ENCODE measurements at places on chromosomes 3 and 15.

- DNase-seq, result no peak
Observed at GRCh38 chr3:24605511-24606028, 110.9 kb upstream of the THRB start.

DNA sequence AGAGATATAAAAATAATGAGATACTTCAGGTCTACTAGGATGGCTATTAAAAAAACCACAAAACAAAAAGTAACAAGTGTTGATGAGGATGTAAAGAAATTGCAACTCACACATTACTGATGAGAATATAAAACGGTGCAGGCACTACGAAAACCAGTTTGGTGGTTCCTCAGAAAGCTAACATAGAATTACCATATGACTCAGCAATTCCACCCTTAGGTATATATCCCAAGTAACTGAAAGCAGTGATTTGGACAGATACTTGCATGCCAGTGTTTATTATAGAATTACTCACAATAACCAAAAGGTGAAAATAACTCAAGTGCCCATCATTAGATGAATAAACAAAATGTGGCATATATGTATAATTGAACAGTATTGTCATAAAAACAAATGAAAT, 87.5 kb upstream of the MELTF start:
- DNase-seq, result no peak

- DNase-seq, result no peak
Observed at GRCh38 chr15:77753281-77753873, 120.7 kb upstream of the LINGO1 start.

GRCh38 chr15:99423186-99424130, 142.3 kb upstream of the MEF2A start:
- no peak for DNase-seq

GRCh38 chr15:38647683-38648082, 83.1 kb upstream of the RASGRP1 start:
- no peak for DNase-seq

DNA sequence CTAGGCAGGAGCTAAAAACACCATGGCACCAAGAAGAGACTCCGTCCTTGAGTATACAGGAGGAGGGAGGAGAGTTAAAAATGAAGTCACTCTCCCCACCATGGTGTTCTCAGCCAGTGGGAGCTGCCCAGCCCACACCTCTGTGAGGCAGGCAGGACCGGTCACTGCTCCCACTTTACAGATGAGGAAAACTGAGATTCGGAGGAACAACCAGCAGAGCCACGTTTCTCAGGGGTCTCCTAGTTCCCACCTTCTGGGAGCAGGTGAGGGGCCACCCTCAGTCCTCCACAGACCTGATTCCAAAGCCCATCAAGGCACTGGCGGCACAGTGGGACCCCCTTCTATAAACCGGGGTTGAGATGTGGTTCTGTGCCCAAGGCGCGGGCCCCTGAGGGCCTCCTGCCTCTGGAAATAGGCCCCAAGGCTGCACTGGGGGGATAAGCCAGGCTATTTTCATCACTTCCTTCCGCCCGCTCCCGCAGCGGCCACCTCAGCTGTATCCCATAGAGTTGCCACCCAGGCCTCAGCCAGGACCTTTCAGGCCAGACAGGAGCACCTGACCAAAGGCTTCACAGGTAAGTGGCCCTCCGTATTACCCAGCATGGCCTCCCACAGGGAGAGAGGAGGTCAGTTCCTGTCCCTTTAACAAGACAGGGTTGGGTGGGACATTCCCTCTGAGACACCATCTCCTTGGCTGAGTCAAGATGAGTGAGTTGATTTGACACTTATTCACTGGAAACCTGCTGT, at the start of gene GP9:
GP9 (plus strand) TSS at position 504 of the 747 bp plus-strand sequence. CDS start 961 bp downstream, outside the sequence.
- no peak for DNase-seq

- no peak for DNase-seq
Observed at GRCh38 chr3:45464336-45465170, 76.2 kb downstream of the LARS2 start.

DNA sequence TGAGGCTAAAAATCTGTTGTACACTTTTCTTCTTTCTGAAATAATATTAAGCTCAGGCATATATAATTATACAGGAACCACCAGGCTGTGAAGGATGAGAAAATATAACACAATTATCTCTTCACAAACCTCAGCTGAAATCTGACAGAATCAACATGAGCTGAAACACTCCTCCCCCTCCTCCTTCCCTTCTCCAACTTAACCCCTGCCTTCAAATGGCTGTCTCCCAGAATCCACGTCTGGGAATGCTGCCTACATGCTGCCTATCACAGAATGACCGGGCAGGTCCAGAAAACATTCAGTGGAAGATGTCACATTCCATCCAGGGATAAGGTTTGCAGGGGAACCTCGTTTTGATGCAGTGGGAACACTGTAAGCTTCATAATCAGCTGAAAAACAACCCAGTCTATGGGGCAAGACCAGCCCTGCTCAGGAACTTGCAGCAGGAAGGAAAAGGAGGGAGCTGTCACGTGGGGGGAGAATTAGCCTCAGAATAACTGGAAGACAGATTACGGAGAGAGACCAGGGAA, 44.0 kb upstream of the SEMA6D start:
- no peak for DNase-seq

DNA sequence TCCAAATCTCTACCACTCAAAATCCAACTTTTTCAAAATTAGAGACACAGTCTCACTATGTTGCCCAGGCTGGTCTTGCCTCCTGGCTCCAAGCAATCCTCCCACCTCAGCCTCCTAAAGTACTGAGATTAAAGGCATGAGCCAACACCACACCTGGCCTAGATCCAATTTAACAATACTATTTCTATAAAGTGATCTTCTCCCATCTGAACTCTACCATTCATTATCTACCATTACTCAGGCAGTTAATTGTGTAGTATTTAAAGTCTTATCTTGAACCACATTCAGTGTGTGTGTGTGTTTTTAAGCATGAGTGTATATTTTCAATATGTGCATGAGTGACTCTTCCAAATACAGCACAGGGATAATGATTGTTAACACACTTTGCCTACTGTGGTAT, 77.0 kb downstream of the INO80 start:
- no peak for DNase-seq

GRCh38 chr3:106795553-106795952, 581.7 kb upstream of the CCDC54 start:
- DNase-seq, result no peak

DNA sequence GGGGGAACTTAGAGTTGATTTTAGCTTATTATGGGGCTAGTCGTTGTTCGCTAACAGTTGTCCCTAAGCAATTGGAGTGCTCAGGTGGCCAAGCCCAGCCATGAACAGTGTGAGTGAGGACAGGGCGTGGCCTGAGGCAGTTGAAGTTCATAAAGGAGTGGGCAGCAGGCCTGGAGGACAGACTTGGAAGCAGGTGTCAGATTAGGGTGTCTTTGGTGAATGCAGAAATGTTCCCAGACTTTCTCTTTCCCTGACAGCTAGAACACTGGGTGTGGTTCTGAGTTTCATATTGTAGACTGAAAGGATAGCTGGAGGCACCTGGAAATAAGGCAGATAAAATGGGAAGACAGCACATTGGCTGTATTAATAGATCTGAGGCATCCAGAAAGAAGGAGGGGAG, 59.8 kb upstream of the FGD5 start:
- DNase-seq, result no peak

DNA sequence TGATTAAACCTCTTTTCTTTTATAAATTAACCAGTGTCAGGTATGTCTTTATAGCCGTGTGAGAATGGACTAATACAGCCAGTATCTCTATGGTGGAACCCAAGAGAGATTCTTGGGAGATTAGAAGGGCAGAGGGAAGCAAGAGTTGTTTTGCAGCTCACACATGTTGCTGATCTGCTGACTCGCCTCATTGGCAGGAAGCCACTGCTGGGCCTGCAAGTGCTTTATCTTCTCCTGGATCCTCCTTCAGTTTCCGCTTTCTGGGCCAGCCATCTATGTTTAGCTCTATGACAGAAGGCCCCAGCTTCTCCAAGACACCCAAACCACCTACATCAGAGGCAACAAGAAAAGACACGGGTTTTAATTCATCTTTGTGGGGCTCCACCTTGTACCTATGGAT, 23.4 kb upstream of the GALNT15 start:
- peak; percentile 66 for DNase-seq

DNA sequence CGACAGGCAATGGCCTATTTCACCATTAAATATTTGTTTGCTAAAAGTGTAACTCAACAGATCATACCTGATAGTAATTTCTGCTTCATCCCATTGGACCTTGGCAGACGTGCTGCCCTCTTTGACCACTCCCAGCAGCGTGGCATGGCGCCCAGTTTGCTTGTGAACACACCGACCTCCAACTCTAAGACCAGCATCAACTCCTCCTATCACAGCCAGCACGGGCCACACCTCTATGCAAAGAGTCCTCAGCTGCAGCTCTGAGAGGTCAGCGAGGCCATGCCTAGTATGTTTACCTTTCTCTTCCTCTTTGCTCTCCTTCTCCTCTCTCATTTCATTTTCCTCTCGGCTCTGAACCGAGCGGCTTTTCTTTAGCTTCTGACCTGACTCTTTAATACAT, 80.6 kb downstream of the FBXL22 start:
- no peak for DNase-seq

- no peak for DNase-seq
Observed at GRCh38 chr3:38088126-38089078, 48.5 kb downstream of the ACAA1 start.

DNA sequence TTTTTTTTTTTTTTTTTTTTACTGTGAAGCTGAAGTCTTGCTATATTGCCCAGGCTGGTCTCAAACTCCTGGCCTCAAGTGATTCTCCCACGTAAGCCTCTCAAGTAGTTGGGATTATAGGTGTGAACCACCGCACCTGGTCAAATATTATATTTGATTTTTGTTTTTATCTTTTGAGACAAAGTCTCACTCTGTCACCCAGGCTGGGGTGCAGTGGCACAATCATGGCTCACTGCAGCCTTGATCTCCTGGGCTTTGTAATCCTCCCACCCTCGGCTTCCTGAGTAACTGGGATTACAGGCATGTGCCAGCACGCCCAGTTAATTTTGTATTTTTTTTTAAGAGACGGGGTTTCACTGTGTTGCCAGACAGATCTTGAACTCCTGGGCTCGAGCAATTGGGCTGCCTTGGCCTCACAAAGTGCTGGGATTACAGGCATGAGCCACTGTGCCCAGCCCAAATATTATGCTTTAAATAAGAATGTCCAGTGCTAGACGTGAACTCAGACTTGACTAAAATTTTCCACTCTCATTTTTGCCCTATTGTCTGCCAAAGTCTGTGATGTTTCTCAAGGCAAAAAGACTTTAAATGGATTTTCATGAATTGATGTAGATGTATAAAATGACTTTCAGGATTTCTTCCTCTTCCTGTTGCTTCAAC, 33.4 kb upstream of the CRBN start:
- no peak for DNase-seq

DNA sequence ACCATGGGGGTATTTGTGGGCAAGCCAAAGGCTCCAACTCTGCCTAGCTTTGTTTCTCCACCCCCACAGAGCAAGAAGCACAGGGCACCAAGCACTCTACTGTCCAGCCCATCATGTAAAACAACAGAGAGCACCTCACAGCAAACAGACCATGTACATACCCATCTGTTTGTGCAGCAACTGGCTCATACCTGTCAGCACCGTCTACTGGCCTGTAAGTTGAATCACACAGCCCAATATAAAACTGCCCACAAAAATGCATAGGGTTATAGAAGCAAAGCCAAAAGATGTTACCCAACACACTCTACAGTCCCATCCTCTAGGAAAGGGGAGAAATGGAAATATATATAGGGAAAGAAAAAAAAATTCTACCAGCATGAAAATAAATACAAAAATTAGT, 139.7 kb upstream of the CPNE4 start:
- no peak for DNase-seq

GRCh38 chr3:135374571-135374970, 579.5 kb downstream of the EPHB1 start:
- DNase-seq, result no peak

DNA sequence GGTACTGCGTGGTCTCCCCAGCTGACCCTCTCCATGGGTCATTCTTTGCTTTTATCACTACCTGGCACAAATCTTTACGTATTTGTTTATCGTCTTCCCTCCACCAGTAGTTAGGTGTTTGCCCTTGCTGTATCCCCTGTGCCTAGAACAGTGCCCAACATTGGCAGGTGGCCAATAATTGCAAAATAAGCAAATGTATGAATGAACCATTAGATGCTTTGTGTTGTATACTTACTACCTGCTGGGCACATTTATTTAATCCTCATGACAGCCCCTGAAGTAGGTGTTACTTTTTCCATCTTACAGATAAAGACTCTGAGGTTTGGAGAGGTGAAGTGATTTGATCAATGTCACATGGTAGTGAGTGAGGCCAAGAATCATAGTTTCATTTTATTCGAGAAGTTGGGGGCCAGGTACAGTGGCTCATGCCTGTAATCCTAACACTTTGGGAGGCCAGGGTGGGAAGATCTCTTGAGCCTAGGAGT, 2.0 kb upstream of the TWF2 start:
- DNase-seq, result no peak

- DNase-seq, result no peak
Observed at GRCh38 chr3:193640728-193641439, 47.9 kb downstream of the OPA1 start.

DNA sequence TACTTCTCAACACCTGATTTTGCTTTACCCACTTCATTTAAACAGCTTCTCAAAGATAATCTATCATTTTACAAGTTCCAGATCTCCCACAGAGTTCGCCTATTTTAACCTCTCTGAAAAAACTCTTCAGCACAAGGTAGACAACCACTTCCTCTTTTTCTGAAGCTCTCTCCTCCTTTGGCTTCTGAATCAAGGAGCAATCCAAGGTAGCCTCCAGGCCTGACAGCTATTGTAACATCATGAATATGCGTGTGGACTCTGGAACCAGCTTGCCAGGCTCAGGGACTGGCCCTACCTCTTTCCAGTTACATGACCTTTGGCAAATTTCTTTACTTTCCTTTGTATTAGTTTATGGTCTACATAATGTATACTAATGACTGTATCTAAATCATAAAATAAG, 405.9 kb upstream of the ZNF385D start:
- DNase-seq, result no peak

DNA sequence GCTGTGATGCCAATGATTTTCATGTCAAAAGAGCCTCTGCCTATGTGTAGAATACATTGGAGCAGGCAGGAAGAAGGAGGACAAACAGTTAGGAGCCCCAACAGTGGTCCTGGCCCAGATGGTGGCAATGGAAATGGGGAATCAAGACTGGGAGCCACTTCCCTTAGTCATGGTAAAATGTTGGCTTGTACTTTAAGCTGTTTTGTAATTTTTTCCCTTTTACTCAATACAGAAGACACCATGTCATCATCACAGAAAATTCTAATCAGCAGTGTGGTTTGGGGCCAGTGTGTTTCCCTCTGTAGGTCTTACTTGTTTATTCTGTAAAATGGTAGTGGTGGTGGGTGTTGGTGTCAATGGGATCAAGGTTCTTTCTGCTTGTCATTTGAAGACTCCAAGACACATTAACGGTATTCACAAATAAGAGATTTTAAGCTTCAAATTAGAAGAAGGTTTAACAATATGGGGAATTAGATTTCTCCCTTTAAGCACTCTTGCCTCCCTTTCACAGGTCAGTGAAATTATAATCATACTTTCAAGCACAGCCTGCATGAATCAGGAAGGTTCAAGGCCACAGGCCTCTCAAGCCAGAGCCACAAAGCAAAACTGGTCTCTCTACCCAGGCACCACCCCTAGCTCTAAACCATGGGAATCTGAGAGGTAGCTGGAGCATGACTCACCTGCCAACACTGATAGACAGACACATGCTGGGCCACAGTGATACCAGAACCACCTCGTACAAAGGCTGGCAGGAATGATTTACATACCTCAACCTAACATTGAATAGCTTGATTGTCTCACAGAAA, 24.9 kb downstream of the SIAH2 start:
- no peak for DNase-seq

- no peak for DNase-seq
Observed at GRCh38 chr15:39546842-39547241, 34.0 kb upstream of the THBS1 start.
